ENCODE measurements at places on chromosomes 16 and 17. TPM values are rescaled to one million over a fixed set of nuclear protein-coding genes. Genes with fewer than 3 reads are reported as not detected.

- no peak overlapping the region for H3K27ac ChIP-seq
- peaks cover 7% of the 10 kb centered on the region for H3K4me1 ChIP-seq
- no peak for DNase-seq
- H3K36me3 ChIP-seq, result peaks cover 69% of the 10 kb centered on the region
- H3K4me3 ChIP-seq, result no peak overlapping the region
Measured at GRCh38 chr16:19863990-19864389, 20.7 kb downstream of the GPRC5B start.

DNA sequence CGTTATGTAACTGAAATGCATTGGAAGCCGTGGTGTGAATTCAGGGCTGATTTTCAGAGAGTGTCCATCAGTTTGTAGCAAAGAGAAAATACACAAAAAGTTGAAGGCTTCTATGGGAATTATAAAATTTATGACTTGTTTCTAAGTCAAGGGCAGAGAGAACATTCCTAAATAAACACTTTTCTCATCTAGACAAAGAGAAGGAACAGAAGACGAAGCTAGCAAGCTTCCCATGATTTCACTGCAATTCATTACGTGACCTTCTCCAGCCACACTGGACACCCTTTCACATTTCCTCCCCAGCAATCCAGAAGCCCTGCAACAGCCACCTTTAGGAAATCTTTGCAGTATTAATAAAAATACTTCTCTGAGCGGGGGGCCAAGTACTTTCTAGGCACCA lies 67.8 kb downstream of the TMEM100 start:
- H3K27ac ChIP-seq, result peak overlapping the region; percentile 26
- no peaks in the 10 kb centered on the region for H3K36me3 ChIP-seq
- H3K4me3 ChIP-seq, result no peak overlapping the region
- H3K4me1 ChIP-seq, result no peaks in the 10 kb centered on the region
- H3K27me3 ChIP-seq, result no peaks in the 10 kb centered on the region
- no peak for DNase-seq

GRCh38 chr16:66286527-66286926 lies 80.0 kb upstream of the CDH5 start:
- no peaks in the 10 kb centered on the region for H3K4me1 ChIP-seq
- H3K27me3 ChIP-seq, result no peaks in the 10 kb centered on the region
- H3K27ac ChIP-seq, result no peak overlapping the region
- H3K36me3 ChIP-seq, result no peaks in the 10 kb centered on the region

GRCh38 chr17:48998587-48999440 lies 1.6 kb downstream of the IGF2BP1 start:
- peaks cover 21% of the 10 kb centered on the region for H3K4me1 ChIP-seq
- peaks cover 97% of the 10 kb centered on the region for H3K27me3 ChIP-seq

DNA sequence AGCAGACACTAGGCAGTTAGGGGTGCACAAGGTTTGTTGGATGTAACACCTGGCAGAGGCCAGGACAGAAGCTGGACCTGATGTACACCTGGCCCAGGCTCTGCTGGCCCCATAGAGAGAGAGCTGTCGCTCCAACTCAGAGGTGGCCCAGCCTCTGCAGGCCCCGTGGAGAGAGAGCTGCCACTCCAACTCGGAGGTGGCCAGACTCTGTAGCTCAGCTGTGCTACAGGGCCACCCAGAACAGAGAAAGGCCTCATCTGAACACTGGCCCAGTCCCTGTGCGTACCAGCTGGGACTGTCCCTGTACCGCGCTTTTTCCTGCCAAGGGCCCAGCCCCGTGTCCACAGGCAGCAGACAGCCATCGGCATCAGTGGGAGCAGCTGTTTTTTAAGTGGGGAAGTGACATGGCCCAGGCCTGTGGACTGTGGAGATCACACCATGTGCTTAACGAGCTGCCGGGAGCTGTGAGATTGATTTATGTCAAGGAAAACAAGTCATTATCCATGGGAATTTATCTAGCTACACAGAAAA lies 176.4 kb upstream of the CHMP6 start:
- H3K36me3 ChIP-seq, result peaks cover 10% of the 10 kb centered on the region
- H3K4me1 ChIP-seq, result no peaks in the 10 kb centered on the region
- no peak overlapping the region for H3K4me3 ChIP-seq
- DNase-seq, result no peak

DNA sequence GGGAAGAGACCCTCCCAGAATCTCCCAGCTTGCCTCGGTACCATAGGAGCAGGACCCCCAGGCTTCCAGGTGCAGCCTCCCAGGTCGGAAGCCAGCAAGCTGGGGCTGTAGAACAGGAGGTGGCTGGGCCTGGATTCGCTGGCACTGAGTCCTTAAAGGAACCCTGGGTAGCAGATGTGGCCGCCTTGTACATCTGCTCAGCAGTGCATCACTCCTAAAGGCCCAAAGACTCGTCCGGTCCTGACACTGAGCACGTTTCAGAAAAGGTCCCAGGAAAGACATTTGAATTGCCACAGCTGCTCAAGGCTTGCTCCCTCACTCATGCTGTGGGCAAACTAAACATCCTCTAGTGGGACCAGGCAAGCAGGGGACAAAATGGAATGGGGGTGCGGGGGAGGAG lies 172.8 kb downstream of the RAB11FIP4 start:
- H3K4me1 ChIP-seq, result peaks cover 98% of the 10 kb centered on the region
- no peak overlapping the region for H3K4me3 ChIP-seq
- no peak overlapping the region for H3K27ac ChIP-seq

DNA sequence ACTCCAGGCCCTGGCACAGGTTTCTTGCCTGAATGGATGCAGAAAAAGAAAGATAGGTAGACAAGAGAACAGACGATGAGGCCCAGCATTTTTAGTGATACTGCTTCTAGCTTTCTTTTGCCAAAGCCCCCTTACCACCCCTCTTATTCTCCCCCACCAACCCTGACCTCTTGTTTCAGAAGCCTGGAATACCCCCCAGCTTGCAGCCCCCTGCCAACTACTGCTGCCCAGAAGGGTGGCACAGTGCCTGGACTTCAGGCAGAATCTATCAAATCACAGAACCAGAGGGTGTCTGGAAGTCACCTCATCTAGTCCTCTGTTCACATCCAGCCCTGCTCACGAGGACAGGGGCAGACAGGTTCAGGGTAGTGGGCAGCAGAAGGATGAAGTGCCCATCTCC lies 35.6 kb downstream of the NEUROD2 start:
- no peak overlapping the region for H3K4me3 ChIP-seq
- no peak for DNase-seq
- H3K4me1 ChIP-seq, result peaks cover 6% of the 10 kb centered on the region
- H3K36me3 ChIP-seq, result no peaks in the 10 kb centered on the region
- H3K27me3 ChIP-seq, result no peaks in the 10 kb centered on the region

DNA sequence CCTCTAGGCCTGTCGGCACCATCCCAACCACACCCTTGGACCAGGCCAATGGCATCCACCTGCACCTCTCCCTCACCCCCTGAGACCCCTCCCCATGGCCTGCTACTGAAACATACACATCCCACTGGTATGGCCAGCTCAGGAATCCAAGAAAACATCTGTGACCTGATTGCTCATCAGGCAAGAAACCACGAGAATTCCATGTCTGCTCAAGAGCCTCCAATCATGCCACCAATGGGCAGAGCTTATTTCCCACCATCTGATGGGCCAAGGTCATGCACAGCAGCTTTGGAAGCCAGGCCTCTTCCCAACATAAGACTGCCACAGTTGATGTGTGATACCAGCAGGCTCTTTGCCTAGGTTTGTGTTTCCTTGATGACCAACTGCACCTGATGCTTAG lies 190.1 kb downstream of the C16orf78 start:
- no peak overlapping the region for H3K4me3 ChIP-seq
- no peak for DNase-seq
- no peaks in the 10 kb centered on the region for H3K36me3 ChIP-seq
- no peaks in the 10 kb centered on the region for H3K4me1 ChIP-seq

CWC25 gene
- 21.0 TPM for total RNA-seq

DNA sequence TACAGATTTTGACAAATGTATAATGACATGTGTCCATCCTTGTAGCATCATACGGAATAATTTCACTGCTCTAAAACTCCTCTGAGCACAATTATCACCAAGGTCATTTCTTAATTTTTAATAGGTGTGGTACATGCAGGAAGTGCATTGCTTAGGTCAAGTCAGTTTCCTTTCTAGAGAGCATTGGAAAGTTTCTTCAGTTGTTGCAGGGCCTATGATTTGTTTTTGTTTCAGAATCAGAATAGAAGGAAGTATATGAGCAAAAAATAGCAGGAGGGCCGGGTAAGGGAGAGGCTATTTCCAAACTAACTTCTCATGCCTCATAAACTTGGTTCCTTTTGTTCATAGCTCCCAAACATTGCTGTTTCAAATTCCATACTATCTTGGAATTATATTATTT lies 24.0 kb upstream of the SLFN5 start:
- H3K36me3 ChIP-seq, result no peaks in the 10 kb centered on the region
- no peaks in the 10 kb centered on the region for H3K27me3 ChIP-seq
- DNase-seq, result no peak
- no peaks in the 10 kb centered on the region for H3K4me1 ChIP-seq
- H3K27ac ChIP-seq, result no peak overlapping the region

Data from stomach (tissue), 19 donors.